Uterus (tissue), 4 donors: ENCODE measurements at places on chromosomes 3 and 15. TPM values are rescaled to one million over a fixed set of nuclear protein-coding genes. Genes with fewer than 3 reads are reported as not detected.
A peak's percentile ranks its signal among the peaks of the same experiment; 100 is the strongest.

DNA sequence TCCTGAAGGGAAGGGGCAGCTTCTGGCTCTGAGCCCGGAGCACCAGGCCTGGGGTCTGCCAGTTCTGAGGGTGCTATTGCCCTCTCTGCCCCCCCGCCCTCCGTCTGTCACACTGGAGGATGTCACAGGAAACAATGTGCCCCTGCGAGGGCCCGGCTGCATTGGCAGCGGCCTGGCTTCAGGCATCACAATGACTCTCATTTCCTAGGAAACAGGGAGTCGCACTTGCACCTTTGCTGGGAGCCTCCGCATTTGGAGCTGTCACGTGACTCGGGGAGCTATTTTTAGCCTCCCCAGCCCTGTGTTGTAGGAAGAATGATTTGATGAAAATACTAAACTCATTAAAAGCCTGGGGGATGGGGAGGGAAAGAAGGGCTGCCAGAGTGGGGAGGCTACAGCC is 518.9 kb downstream of the SHQ1 start:
- H3K4me3 ChIP-seq = no peak overlapping the region
- no peak overlapping the region for H3K27ac ChIP-seq
- no peaks in the 10 kb centered on the region for H3K27me3 ChIP-seq

DNA sequence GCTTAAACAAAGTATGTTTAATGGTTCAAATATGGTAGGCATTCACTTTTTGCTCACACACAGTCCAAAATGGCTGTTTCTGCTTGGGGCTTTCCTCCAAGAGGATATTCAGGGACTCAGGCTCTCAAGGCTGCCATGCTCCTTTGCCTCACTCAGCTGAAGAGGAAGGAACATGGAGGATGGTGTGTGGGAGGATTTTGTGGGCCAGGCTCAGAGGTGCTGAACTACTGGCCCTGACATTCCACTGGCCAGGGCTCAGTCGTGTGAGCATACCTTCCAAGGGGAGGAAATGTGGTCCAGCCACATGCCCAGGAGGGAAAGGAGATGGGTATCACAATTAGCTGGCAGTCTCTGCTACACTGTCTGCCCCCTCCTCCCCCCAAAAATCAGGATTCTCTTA is 8.7 kb downstream of the PXYLP1 start:
- no peak overlapping the region for H3K27ac ChIP-seq
- no peak overlapping the region for H3K4me3 ChIP-seq
- H3K27me3 ChIP-seq = no peaks in the 10 kb centered on the region
- no peaks in the 10 kb centered on the region for H3K4me1 ChIP-seq
- no peaks in the 10 kb centered on the region for H3K36me3 ChIP-seq
- no peak for DNase-seq

Gene ZNF639
- 92.6 TPM for total RNA-seq

DNA sequence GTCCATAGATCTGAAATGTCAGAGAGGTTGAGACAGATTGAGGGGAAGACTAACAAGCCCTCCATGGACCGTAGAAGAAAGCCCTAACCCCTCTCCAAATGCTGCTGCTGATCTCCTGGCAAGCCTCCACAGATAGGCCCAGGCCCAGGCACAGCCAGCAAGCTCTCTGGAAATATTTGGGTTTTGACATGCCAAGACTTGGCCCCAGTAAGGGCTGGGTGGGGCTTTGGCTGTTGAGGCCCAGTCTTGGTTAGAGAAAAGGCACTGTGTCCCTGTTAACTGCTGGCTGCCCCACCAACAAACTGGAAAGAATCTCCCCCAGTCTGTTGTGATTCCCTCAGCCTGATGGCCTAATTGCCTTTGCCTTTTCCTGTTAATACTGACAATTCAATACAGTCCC is 208.8 kb upstream of the CTDSPL start:
- H3K4me3 ChIP-seq = no peak overlapping the region
- H3K27me3 ChIP-seq = no peaks in the 10 kb centered on the region
- H3K36me3 ChIP-seq = no peaks in the 10 kb centered on the region
- no peaks in the 10 kb centered on the region for H3K4me1 ChIP-seq

DNA sequence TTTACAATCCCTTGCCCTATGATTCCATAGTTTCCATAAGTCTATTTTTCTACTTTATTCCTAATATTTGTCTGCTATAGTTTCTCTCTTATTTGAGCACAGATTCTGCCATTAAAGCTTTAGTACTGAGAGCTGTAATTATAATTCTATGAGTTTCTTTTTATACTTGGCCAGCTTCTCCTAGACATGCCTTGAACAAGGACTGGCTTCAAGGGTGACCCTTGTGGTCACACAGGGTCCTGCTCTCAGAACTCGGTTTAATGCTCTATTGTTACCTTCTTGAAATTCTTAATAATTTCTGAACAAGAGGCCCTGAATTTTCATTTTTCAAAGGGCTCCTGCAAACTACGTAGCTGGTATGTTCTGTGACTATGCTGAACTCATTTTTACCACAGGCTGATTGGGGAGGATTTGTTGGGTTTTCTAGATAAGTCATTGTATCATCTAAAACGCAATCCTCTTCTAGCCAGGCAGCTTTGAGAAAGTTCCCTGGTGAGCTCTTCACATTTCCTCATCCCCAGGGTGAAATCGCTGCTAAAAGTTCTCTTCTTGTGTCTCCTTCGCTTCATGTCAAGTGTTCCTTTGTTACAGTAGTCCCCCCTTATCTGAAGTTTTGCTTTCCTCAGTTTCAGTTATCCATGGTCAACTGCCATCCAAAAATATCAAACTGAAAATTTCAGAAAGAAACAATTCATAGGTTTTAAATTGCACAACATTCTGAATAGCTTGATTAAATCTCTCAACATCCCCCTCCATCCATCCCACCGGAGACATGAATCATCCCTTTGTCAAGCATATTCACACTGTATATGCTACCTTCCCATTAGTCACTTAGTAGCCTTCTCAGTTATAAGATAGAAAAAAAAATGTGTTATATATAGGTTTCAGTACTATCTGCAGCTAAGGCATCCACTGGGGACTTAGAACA is 12.6 kb upstream of the PLCL2 start:
- DNase-seq = no peak
- no peak overlapping the region for H3K27ac ChIP-seq
- no peaks in the 10 kb centered on the region for H3K36me3 ChIP-seq
- no peaks in the 10 kb centered on the region for H3K4me1 ChIP-seq
- no peaks in the 10 kb centered on the region for H3K27me3 ChIP-seq
- H3K4me3 ChIP-seq = no peak overlapping the region

Gene PAQR5
- 0.61 TPM for total RNA-seq

- H3K4me3 ChIP-seq = no peak overlapping the region
- H3K4me1 ChIP-seq = no peaks in the 10 kb centered on the region
- DNase-seq = no peak
- no peak overlapping the region for H3K27ac ChIP-seq
These were observed 14.4 kb upstream of the PLSCR1 start for GRCh38 chr3:146558781-146559180.

GRCh38 chr3:44861412-44862225 is at the start of gene TMEM42:
Gene TMEM42 (plus strand): TSS chr3:44861912. CDS start chr3:44861925, 13 bp downstream.
- peak; percentile 90 for DNase-seq
- peak within 1 kb of the TSS; percentile 90 for H3K27ac ChIP-seq
- peak within 1 kb of the TSS; percentile 50 for H3K4me3 ChIP-seq
- no peaks in the 10 kb centered on the region for H3K27me3 ChIP-seq
- no peaks in the 10 kb centered on the region for H3K36me3 ChIP-seq
- H3K4me1 ChIP-seq = no peaks in the 10 kb centered on the region

DNA sequence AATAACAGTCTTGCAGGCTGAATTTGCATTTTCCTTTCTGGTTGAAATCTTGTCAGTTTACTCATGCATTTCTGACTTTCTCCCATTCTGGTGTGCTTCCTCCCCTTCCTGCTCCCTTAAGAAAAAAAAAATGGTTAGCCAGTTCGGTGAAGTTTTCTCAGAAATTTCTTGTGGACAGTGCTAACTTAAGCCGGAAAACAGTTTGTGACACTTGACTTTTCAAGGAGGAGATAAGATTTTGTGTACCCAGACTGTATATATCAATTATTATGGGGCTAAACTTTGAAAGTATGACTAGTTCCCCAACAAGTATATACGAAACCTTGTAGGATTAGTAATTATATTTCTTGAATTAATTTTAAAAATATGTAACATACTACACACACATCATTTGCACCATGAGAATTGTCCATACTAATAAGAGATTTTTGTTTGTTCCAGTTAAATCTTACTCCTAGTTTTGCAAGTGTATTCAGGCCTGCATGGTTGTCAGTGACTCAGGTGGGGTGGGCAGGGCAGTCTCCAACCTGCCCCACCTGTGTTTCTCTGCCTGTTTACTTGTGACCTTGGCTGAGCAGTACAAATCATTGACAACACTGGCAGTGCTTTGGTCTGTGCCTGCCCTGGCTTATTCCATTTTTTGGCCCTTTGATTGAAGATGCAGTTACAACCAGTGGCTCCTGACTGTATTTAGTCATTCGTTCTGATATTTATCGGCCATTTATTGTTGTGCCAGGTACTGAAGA is 19.1 kb downstream of the UBE2E1 start:
- H3K27me3 ChIP-seq = no peaks in the 10 kb centered on the region
- H3K4me3 ChIP-seq = no peak overlapping the region
- H3K36me3 ChIP-seq = no peaks in the 10 kb centered on the region
- no peak overlapping the region for H3K27ac ChIP-seq
- DNase-seq = no peak
- H3K4me1 ChIP-seq = no peaks in the 10 kb centered on the region

Gene PRSS50
- total RNA-seq = not detected

Gene TMEM212
- not detected for total RNA-seq

DNA sequence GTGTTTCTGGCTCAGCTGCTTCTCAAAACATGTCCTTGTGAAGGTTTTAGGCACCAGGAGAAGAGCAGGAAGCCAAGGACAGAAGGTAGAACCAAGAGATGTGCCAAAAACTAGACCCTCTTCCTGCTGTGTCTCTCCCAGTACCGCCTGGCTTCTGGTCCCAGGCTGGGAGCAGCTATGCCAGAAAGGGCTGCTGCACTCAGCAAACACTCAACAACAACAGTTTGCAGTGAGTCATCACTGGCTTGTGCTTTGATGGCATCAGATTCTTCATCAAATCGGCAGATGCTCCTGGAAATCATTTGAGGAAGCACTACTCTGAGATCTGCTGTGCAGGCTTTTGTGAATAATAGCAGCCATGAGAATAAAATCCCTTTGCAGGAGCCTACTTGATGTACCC is 63.2 kb downstream of the DGKG start:
- H3K4me1 ChIP-seq = no peaks in the 10 kb centered on the region
- no peak overlapping the region for H3K27ac ChIP-seq
- H3K36me3 ChIP-seq = no peaks in the 10 kb centered on the region

GRCh38 chr3:30918761-30919160 is 24.3 kb upstream of the GADL1 start:
- H3K4me3 ChIP-seq = no peak overlapping the region
- H3K4me1 ChIP-seq = no peaks in the 10 kb centered on the region
- H3K27ac ChIP-seq = no peak overlapping the region
- H3K36me3 ChIP-seq = no peaks in the 10 kb centered on the region
- DNase-seq = no peak

- DNase-seq = no peak
- no peaks in the 10 kb centered on the region for H3K36me3 ChIP-seq
- no peak overlapping the region for H3K4me3 ChIP-seq
These were observed 29.6 kb upstream of the RBP2 start for GRCh38 chr3:139505829-139506386.

DNA sequence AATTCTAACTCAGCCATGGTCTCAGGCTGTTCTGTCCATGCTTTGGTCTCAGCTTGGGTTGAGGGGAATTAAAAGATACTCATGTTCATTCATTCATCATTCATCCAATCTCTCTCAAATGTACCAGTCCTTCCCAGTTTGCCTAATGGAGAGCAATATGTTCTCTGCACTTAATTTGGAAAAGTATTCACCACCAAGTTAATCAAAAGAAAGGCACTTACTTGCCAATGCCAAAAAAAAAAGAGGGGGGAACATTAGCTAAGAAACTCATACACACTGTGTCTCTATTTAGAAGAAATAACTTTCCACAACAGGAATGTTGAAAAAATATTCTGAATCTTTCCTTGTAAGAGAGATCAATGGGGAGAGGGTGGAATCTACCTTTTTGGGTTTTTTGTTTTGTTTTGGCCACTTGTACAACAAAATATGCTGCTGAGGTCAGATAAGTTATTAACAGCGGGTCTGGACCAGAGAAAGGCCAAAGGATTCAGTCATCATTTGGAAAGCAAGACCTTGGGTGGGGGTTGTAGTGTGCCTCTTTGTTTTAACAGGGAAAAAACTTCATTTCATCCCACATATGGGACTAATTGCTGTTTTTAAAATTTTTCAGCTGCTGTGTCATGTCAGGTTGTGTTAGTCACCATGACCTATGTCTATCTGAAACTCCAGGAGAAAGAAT is 152.3 kb downstream of the FBN1 start:
- no peaks in the 10 kb centered on the region for H3K27me3 ChIP-seq
- peak; percentile 64 for DNase-seq
- H3K27ac ChIP-seq = peak overlapping the region; percentile 64
- H3K4me3 ChIP-seq = no peak overlapping the region

Gene RLBP1
- not detected for total RNA-seq

Gene NLGN1
- total RNA-seq = 3.6 TPM

GRCh38 chr3:9881441-9881840 is 1.4 kb upstream of the CIDEC start:
- no peaks in the 10 kb centered on the region for H3K27me3 ChIP-seq
- no peak overlapping the region for H3K4me3 ChIP-seq
- DNase-seq = no peak
- H3K27ac ChIP-seq = peak overlapping the region; percentile 82
- H3K4me1 ChIP-seq = peaks cover 5% of the 10 kb centered on the region
- H3K36me3 ChIP-seq = no peaks in the 10 kb centered on the region

- no peaks in the 10 kb centered on the region for H3K27me3 ChIP-seq
- peak overlapping the region; percentile 63 for H3K27ac ChIP-seq
- DNase-seq = peak; percentile 49
- H3K4me1 ChIP-seq = peaks cover 6% of the 10 kb centered on the region
- no peaks in the 10 kb centered on the region for H3K36me3 ChIP-seq
These were observed 10.1 kb upstream of the ITGA11 start for GRCh38 chr15:68442041-68442440.

Gene SLC27A2
- not detected for total RNA-seq

DNA sequence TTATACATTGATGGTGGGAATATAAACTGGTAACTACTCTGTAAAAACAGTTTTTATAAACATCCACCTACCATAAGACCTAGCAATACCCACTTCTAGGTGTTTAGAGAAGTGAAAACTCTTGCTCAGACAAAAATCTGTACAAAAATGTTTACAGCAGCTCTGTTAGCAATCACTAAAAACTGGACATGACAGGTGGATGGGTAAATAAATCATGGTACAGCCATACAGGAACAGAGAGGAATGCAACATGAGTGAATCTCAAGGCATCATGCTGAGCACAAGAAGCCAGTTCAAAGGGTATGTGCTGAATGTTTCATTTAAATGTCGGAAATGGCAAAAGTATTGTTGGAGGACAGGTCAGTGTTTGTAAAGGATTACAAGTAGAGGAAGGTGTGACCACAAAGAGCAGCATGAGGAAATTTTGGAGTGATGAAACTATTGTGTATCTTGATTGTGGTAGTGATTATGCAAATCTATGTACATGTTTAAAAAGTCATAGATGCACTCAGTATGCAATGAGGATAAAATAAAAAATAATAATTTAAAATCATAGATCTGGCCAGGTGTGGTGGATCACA is 2.8 kb upstream of the RNU5A-1 start:
- no peak overlapping the region for H3K27ac ChIP-seq
- no peaks in the 10 kb centered on the region for H3K27me3 ChIP-seq
- no peak overlapping the region for H3K4me3 ChIP-seq
- no peak for DNase-seq
- no peaks in the 10 kb centered on the region for H3K4me1 ChIP-seq
- no peaks in the 10 kb centered on the region for H3K36me3 ChIP-seq
